ENCODE measurements at places on chromosomes 6 and 20.

- no peak for DNase-seq
Observed at GRCh38 chr6:43823879-43824702, 54.1 kb downstream of the VEGFA start.

DNA sequence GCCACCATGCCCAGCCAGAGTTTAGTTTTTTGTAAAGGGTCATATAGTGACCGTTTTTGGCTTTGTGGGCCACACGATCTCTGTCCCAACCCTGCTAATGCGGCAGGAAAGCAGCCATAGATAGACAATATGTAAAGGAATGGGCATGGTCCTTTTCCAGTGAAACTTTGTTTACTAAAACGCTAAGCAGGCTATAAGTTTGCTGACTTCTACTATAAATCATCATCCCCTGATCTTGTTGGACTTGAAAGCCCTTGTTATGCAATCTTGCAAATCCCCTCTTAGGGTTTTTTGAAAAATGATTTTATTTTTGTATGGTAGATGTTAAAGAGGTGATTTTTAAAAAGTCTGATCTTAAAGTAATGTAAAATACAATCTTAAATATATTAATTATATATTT lies 63.6 kb downstream of the CBFA2T2 start:
- no peak for DNase-seq

- DNase-seq, result no peak
Observed at GRCh38 chr6:169499848-169500247, 202.0 kb downstream of the WDR27 start.

DNA sequence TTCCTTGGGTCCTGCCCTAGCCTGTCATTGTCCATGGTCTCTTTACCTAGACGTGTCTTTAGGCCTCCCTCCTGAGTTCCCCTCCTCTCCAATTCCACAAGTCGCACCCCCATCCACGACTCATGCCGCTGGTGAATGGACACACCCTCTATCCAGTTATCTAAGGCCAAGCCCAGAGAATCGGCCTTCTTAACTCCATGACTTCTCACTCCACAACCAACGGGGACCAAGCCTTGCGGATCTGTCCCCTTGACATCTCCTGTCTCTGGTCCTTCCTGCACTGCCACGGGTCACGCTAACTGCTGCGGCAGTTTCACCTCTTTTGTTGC lies 7.0 kb upstream of the RREB1 start:
- DNase-seq, result no peak

- DNase-seq, result no peak
Observed at GRCh38 chr6:77322604-77323003, 140.7 kb downstream of the HTR1B start.

DNA sequence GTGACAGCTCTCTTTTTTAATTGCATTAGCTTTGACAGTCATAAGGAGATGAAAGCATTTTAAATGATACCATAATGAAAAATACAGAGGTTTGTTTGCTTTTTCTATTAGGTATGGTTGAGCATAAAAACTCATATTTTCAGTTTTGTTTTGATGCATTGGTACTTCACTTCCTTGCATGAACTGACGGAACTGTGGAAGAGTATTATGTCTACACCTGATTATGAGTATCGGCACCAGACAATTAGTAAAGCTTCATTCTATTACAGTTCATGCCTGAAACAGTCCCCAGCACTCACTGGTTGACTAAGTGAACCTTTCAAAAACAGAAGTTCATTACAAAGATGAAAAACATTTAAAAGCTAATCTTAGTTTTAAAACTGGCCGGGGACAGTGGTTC lies 593.0 kb downstream of the GRIK2 start:
- DNase-seq, result no peak

DNA sequence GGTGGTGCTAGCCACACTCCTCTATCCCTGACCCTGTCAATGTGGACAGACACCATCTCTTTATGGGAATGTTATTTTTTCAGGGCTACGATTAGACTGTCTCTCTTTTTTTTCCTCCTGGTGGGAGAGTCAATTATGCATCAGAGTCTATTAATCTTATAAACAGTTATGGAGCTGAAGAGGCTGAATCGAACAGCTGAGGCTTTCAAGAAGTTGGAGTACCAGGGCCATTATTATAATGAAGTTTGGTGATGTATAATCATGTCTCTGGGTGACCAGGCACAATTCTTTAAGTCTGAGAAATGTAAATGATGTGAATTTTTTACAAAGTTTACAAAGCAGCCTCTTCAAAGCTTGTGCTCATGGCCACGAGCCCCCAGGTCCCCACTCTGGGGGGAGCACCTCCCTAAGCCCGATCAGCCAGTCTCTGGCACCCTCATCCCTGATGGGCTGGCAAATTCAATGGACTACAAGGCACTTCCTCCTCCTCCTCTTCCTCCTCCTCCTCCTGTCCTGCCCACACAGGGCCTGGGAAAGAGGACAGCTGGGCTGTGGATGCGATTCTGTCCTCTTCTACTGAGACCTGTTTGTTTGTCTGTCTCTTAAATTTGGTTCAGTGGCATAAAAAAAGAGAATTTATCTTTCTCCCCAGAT lies 43.9 kb upstream of the QKI start:
- no peak for DNase-seq

DNA sequence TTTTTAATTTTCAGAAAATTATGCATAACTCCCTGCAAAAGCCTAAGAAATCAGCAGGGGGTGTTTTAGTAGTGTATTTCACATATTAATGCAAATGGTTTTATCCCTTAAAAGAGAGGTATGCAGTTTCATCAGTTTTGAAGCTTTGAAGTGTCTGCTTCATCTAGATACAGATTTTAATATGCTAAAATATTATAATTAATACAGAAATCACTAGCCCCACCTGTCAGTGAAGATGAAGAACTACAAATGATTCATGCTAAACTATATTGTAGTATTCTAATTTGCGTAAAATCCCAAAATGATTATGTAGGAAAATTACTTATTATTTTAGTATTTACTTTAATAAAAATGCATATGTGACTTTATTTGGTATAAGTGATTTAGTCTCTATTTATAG lies 2.9 kb upstream of the TFB1M start:
- DNase-seq, result no peak

DNA sequence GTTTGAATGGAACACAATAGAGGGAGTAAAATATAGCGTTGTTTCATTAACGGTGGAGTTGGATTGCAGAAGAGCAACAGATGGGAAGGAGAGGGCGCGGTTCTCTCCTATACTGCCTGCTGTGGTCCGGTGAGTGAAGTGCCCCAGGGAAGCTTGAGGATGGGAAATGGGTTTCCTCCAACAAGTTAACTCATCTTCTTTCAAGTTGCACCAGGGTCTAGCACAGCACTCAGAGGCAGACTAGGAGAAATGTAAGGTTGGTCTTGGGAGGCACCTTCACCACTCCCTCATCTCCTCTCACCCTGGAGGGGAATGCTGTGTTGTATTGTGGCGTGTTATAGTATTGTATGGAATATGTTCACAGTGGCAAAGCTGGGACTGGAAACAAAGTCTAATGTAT lies 96.9 kb upstream of the SLC24A3 start:
- no peak for DNase-seq

GRCh38 chr20:53617791-53618489 lies 24.3 kb upstream of the ZNF217 start:
- no peak for DNase-seq

DNA sequence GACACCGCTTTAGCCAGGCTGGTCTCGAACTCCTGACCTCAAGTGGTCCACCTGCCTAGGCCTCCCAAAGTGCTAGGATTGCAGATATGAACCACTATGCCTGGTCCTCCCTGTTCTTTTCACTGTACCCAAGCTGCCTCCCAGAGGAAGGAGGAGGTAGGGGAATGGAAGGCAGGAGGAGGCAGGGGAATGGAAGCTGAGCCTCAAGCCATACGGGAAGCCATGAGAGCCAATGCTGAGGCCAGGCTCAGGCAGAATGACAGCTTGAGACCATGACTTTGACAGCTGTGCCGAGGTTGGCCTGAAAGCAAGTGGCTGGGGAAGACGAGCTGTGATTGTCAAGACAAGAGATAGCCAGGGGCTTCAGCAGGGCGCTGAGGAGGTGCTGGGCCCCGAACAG lies 13.6 kb upstream of the ZNF335 start:
- no peak for DNase-seq

GRCh38 chr6:157647261-157647915 lies 175.7 kb upstream of the SNX9 start:
- no peak for DNase-seq

DNA sequence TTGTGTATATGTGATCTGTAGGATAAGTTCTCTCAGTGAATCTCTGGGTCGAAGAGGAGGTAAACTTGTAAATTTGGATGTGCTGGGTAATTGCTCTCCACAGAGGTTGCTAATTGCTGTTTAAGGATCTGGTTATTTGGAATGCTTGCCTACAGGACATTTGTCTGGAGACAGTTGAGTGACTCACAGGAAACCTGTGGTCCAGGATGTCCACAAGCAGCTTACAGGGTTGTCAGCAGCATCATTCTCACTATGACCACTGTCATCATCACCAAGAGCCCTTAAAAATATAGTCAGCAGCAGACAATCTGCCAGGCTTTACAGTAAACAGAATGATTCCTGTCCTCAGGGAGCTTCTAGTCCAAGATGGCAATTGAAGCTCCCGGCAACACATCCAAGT lies 31.2 kb upstream of the KCNK5 start:
- no peak for DNase-seq
